ENCODE measurements at places on chromosomes 3 and 15. TPM values are rescaled to one million over a fixed set of nuclear protein-coding genes. Genes with fewer than 3 reads are reported as not detected.

GRCh38 chr3:63047068-63047467 lies 171.9 kb upstream of the CADPS start:
- H3K36me3 ChIP-seq, result no peaks in the 10 kb centered on the region
- H3K4me3 ChIP-seq, result no peak overlapping the region
- H3K4me1 ChIP-seq, result no peaks in the 10 kb centered on the region
- no peaks in the 10 kb centered on the region for H3K27me3 ChIP-seq

DNA sequence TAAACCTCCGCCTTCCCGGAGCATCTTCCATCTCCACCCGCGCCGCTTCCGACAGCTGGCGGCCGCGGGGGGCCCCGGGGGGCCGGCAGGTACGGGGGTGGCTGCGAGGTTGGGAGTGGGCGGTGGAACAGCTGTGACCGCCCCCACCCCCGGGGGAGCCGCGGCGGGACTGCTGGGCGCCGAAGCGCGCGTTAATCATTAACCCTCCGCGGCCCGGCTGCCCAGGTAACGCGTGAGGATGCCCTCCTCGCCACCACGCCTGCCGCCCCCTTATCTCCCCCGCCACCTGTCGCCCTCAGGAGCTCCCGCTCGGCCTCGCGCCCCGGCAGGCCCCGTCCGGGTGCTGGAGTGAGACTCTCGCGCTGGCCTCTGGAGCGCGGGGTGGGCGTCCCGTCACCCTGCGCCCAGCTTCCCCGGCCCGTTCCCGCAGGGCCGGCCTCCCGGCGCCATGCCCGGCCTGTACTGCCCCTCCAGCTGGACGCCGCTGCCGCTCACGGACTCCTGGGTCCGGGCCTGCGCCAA lies 757 bp downstream of the VWA5B2 start:
- H3K27me3 ChIP-seq, result peaks cover 61% of the 10 kb centered on the region
- no peaks in the 10 kb centered on the region for H3K4me1 ChIP-seq
- H3K36me3 ChIP-seq, result peaks cover 2% of the 10 kb centered on the region

- H3K4me1 ChIP-seq, result peaks cover 27% of the 10 kb centered on the region
- peak overlapping the region; percentile 39 for H3K27ac ChIP-seq
- peaks cover 38% of the 10 kb centered on the region for H3K36me3 ChIP-seq
- H3K27me3 ChIP-seq, result no peaks in the 10 kb centered on the region
- no peak overlapping the region for H3K4me3 ChIP-seq
Observed at GRCh38 chr3:66449411-66449974, 51.3 kb downstream of the LRIG1 start.

DNA sequence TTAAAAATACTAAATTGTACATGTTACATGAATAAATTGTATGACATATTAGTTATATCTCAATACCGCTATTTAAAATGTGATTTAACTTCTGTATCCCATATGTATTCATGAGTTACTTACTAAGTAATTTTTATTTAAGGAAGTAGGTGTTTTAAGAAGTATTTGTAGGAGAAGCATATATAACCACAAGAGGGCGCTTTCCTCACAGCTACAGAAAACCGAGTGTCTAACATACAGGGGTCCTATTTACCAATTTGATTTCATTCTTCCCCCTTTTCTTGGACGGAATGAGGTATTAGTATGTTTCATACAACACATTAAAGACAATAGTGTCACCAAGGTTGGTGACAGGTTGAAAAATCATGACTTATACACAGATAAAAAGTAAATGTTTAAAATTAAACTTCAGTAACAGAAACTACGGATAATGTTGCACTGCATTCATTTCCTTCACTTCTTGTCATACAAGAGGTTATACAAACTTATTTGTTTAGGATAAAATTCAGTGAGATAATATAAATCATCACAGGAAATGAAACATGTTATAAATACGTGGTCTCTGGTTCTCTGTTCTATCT lies 253.6 kb downstream of the MAGI1 start:
- H3K36me3 ChIP-seq, result no peaks in the 10 kb centered on the region
- no peak overlapping the region for H3K4me3 ChIP-seq
- H3K4me1 ChIP-seq, result no peaks in the 10 kb centered on the region
- H3K27ac ChIP-seq, result no peak overlapping the region
- DNase-seq, result peak; percentile 62
- H3K27me3 ChIP-seq, result no peaks in the 10 kb centered on the region

- DNase-seq, result no peak
- H3K27ac ChIP-seq, result no peak overlapping the region
Observed at GRCh38 chr3:10994306-10994705, 1.8 kb downstream of the SLC6A1 start.

GRCh38 chr3:64083575-64083974 lies 60.3 kb upstream of the PSMD6 start:
- H3K4me1 ChIP-seq, result no peaks in the 10 kb centered on the region
- DNase-seq, result no peak

DNA sequence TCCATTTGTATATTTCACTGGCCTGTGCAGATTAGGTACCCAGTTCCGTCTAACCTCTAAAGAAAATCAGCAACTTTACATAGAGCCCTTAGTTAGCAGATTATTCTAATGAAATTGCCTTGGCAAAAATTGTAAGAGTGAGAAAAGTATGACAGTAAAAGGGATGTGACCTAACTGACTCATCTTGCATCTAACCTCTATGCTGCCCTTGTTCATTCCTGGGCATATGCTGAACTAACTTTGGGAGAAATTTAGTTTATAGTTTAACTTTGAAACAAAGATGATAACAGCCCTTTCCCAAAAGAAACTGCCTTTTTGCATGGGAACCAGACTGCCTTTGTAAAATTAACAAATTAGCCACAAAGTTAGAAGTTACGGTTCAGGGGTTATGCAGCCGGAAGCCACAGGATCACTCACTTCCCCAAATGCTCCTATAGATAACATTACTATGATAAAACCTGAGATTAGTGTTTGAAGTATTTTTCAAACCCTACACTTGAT lies 839.8 kb upstream of the ALCAM start:
- no peak overlapping the region for H3K27ac ChIP-seq
- no peaks in the 10 kb centered on the region for H3K27me3 ChIP-seq
- DNase-seq, result no peak
- no peak overlapping the region for H3K4me3 ChIP-seq
- H3K36me3 ChIP-seq, result no peaks in the 10 kb centered on the region

GRCh38 chr15:57406062-57406772 lies 29.9 kb downstream of the CGNL1 start:
- H3K36me3 ChIP-seq, result no peaks in the 10 kb centered on the region
- no peak overlapping the region for H3K4me3 ChIP-seq
- H3K27ac ChIP-seq, result no peak overlapping the region
- H3K4me1 ChIP-seq, result no peaks in the 10 kb centered on the region

CLCN2 gene
- polyA plus RNA-seq, result 30.9 TPM

- H3K36me3 ChIP-seq, result no peaks in the 10 kb centered on the region
- DNase-seq, result no peak
- no peak overlapping the region for H3K4me3 ChIP-seq
- no peaks in the 10 kb centered on the region for H3K27me3 ChIP-seq
- H3K27ac ChIP-seq, result no peak overlapping the region
- no peaks in the 10 kb centered on the region for H3K4me1 ChIP-seq
Observed at GRCh38 chr15:80073197-80073596, 13.7 kb downstream of the ZFAND6 start.

FBXL22 gene
- not detected for polyA plus RNA-seq

DNA sequence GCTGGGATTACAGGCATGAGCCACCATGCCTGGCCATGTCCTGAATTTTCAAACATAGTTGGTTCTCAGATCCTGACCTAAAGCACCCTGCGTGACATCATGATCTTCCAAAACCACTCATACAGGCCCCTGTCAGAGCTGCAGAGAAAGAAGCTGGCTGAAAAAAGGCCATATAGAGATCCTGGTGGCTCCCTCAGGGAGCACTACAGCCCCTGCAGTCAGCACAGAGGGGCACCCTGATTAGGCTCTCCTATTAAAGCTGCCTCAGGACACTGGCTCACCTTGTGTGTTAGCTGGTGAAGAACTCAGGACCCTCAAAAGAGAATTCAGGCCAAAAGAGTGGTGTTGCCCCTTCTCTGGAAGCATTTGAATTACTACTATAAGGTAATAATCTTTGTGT lies 249.7 kb upstream of the MCTP2 start:
- peak overlapping the region; percentile 23 for H3K27ac ChIP-seq
- no peak overlapping the region for H3K4me3 ChIP-seq
- H3K36me3 ChIP-seq, result no peaks in the 10 kb centered on the region
- DNase-seq, result no peak
- no peaks in the 10 kb centered on the region for H3K4me1 ChIP-seq

DNA sequence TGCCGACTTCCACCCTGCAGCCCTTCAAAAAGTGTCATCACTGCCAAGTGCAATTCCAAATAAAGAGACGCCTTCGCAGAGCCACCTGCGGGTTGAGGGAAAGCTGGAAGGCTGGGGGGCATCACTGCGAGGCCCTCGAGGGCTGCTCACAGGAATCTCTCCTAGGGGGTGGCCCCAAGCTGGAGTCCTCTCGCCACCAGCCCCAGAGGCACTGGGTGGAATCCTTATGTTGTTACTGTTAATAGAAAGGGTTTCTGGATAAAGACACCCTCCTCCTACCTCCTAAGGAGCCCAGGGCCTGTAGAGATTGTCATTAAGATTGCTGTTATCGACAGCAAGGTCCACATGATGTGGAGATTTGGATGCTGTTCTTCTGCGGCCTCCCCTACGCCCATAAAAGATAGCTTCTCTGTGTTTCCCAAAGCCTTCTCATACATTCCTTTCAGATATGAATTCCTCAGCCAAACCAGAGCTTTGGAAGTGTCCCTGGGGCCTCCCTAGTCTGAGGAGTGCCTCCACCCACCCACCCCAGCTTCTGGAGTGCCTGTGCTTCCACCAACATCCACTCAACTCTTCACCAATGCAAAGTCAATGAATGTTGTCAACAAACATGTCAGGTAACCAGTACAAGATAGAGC lies 512.7 kb downstream of the SHQ1 start:
- H3K27me3 ChIP-seq, result no peaks in the 10 kb centered on the region
- H3K36me3 ChIP-seq, result no peaks in the 10 kb centered on the region
- H3K27ac ChIP-seq, result no peak overlapping the region

CPLX3 gene
- 1.1 TPM for polyA plus RNA-seq

GRCh38 chr15:76868740-76869139 lies 36.4 kb downstream of the SCAPER start:
- peaks cover 5% of the 10 kb centered on the region for H3K36me3 ChIP-seq
- H3K4me3 ChIP-seq, result no peak overlapping the region
- no peak overlapping the region for H3K27ac ChIP-seq
- no peaks in the 10 kb centered on the region for H3K27me3 ChIP-seq
- H3K4me1 ChIP-seq, result no peaks in the 10 kb centered on the region
- no peak for DNase-seq

SLITRK3 gene
- 0.22 TPM for polyA plus RNA-seq

DNA sequence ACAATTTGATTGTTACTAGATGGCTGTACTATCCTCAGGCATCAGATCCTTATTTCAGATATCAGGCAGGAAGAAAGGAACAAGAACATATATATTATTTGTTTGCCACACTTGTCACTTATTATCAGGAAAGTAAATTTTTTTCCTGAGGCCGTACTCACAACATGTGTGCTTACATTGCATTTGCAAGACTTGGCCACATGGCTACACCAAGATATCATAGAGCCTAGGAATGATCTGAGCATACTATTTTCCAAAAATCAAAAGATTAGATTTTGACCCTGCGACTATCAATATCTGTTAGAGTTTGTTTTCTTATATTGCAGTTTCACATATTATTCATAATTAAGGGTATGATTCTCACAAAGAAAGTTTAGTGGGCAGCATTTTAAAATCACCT lies 426.2 kb upstream of the BCHE start:
- peak; percentile 6 for DNase-seq
- no peak overlapping the region for H3K4me3 ChIP-seq
- H3K27me3 ChIP-seq, result no peaks in the 10 kb centered on the region

MAPKAPK3 gene
- 83.4 TPM for polyA plus RNA-seq

GRCh38 chr3:103057003-103057402 lies 622.2 kb downstream of the ZPLD1 start:
- H3K27ac ChIP-seq, result peak overlapping the region; percentile 91
- H3K36me3 ChIP-seq, result no peaks in the 10 kb centered on the region
- H3K27me3 ChIP-seq, result no peaks in the 10 kb centered on the region
- H3K4me1 ChIP-seq, result peaks cover 55% of the 10 kb centered on the region

CSNK1G1 gene
- 12.3 TPM for polyA plus RNA-seq

GRCh38 chr3:81244231-81244630 lies 517.2 kb downstream of the GBE1 start:
- H3K27ac ChIP-seq, result no peak overlapping the region
- no peak for DNase-seq
- H3K27me3 ChIP-seq, result no peaks in the 10 kb centered on the region
- H3K36me3 ChIP-seq, result no peaks in the 10 kb centered on the region
- H3K4me1 ChIP-seq, result peaks cover 3% of the 10 kb centered on the region
- no peak overlapping the region for H3K4me3 ChIP-seq

DNA sequence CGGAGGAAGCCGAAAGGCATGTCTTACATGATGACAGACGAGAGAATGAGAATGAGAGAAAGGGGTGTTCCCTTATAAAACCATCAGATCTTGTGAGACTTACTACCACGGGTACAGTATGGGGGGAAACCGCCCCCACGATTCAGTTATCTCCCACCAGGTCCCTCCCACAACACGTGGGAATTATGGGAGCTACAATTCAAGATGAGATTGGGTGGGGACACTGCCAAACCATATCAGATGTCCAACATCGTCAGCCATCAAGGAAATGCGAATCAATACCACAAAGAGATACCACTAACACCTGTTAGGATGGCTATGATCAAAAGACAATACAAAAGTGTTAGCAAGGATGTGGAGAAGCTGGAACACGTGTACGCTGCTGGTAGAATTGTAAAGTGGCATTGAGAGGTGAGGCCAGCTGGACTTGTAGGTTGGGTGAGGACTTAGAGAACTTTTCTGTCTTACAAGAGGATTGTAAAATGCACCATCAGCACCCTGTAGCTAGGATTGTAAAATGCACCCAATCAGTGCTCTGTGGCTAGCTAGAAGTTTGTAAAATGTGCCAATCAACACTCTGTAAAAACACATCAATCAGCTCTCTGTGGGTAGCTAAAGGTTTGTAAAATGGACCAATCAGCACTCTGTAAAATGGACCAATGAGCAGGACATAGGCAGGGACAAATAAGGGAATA lies 37.5 kb downstream of the VGLL4 start:
- DNase-seq, result no peak
- H3K4me3 ChIP-seq, result no peak overlapping the region
- no peak overlapping the region for H3K27ac ChIP-seq
- H3K4me1 ChIP-seq, result peaks cover 16% of the 10 kb centered on the region
- peaks cover 8% of the 10 kb centered on the region for H3K36me3 ChIP-seq

DNA sequence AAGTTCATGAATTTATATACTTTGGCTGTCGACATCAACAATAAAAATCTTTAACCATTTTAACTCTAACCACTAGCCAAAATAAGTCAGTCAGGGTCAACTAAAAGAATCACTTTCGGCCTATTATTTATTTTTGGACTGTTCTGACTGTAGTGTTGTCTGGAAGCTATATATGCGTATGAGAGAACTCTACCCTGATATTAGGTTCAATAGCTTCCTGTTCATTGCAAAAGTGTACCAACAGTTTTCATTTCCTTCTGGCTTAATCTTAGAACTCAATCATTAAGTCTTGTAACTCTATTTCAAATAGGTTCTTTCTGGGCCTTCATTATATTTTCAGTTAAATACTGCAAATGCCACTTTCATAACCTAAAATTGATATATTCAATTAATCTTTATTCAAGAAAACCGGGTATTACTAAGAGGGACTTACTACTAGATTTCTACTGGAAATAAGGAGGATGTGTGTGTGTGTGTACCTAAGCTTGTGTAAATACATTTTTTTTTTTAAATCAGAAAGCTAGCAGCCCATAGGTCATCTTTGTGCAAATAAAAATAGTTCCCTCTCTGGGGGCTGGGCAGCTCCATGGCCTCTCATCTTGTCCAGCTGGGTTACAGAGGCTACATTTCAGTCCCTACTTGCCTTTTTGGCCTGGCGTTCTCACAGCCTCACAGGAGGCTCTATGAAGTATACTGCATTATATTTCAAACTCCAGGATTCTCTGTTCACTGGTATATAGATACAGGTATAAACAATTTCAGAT lies 5.8 kb downstream of the SERPINI2 start:
- DNase-seq, result no peak
- no peaks in the 10 kb centered on the region for H3K4me1 ChIP-seq
- H3K4me3 ChIP-seq, result no peak overlapping the region
- no peak overlapping the region for H3K27ac ChIP-seq

All from small intestine (tissue), 16 donors.